AG09319 (cell line): ENCODE measurements at places on chromosomes 4 and X.

DNA sequence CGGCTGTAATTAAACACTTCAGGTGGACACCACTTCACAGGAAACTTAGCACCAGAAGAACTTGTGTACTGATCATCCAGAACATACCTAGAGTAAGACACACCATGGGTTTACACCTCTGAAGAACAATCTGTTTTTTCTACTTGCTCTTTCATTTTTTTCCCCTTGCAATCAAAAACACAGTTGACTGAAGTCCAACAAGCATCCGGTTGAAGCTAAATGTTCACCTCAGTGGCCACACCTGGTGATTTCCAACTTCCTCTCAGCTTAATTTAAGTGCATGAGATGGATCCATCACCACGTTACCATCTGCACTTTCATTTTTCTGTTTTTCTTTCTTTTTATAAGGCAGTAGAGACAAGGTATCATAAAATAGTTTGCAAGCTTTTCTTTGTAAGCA lies 4.9 kb upstream of the TXK start:
- no peak for DNase-seq

GRCh38 chr4:1410491-1411325 lies 4.5 kb upstream of the NKX1-1 start:
- no peak for DNase-seq

GRCh38 chrX:12425496-12425895 lies 287.2 kb downstream of the FRMPD4 start:
- DNase-seq, result no peak

GRCh38 chr4:112751447-112751846 lies 114.5 kb downstream of the LARP7 start:
- no peak for DNase-seq

DNA sequence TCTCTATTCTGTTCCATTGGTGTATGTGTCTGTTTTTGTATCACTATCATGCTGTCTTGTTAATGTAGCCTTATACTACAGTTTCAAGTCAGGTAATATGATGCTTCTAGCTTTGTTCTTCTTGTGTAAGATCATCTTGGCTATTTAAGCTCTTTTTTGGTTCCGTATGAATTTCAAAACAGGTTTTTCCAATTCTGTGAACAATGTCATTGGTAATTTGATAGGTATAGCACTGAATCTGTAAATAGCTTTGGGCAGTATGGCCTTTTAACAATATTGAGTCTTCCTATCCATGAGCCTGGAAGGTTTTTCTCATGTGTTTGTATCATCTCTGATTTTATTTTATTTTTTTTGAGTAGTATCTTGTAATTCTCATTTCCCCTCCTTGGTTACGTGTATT lies 94.3 kb downstream of the ANAPC10 start:
- DNase-seq, result no peak

- DNase-seq, result no peak
These were observed 95.4 kb downstream of the NAF1 start for GRCh38 chr4:163071308-163071707.

- no peak for DNase-seq
These were observed 476.1 kb downstream of the IL15 start for GRCh38 chr4:142112451-142112850.

DNA sequence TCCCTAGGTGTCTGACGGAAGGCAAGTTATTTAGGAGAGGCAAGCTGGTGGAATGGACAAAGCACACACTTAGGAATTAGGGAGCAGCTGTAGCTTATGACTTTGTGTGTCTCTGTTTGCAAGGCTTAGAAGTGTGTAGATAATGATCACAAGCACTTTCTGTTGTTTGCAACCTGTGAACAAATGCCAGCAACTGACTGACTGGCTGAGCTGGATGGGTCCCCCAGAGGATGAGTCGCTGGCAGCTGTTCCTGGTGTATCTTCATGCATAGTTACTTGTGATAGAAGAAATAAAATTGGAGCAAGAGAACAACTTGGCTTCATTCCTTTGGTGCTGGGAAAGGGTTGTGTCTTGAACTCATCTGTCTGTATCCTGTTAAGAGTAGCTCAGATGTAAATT lies 64.2 kb upstream of the BEND4 start:
- no peak for DNase-seq

DNA sequence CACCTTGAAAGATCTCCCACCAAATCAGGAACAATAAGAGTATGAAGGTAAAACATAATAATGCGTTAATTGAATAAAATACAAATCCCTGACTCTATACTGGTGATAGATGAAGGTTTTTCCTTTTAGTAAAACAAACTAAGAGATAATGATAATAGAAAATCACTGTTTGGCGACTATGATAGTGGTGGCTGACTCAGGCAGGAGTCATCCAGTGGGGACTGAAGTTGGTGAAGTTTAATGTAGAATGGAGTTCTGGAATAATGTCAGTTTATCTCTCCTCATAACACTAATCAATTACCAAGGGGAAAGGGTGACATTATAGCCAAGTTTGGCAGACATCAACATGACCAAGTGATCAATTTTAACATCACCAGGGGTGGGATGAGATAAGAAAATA lies 21.3 kb downstream of the ABCG2 start:
- DNase-seq, result no peak
